ENCODE measurements at places on chromosomes 4 and X. TPM values are rescaled to one million over a fixed set of nuclear protein-coding genes. Genes with fewer than 3 reads are reported as not detected.

Gene EVC
- 134 TPM for total RNA-seq

Gene EFHC2
- 4.5 TPM for total RNA-seq

Gene ATOH1
- total RNA-seq, result not detected

Gene CT47B1
- not detected for total RNA-seq

Gene CT55
- total RNA-seq, result not detected

Gene ARAF
- total RNA-seq, result 41.0 TPM

Gene NDST4
- total RNA-seq, result 0.20 TPM

Gene FAM47A
- total RNA-seq, result not detected

Gene RELL1
- total RNA-seq, result 78.0 TPM

Gene MAGEC3
- total RNA-seq, result not detected

Gene TGIF2LX
- not detected for total RNA-seq

Gene HELQ
- total RNA-seq, result 22.5 TPM

Gene MEPE
- total RNA-seq, result not detected

Gene SPINK2
- not detected for total RNA-seq

Gene APLN
- total RNA-seq, result 0.60 TPM

Gene ADH7
- not detected for total RNA-seq

Gene SRD5A3
- total RNA-seq, result 12.1 TPM

Gene GDPD2
- not detected for total RNA-seq

Gene USP51
- total RNA-seq, result 3.3 TPM

DNA sequence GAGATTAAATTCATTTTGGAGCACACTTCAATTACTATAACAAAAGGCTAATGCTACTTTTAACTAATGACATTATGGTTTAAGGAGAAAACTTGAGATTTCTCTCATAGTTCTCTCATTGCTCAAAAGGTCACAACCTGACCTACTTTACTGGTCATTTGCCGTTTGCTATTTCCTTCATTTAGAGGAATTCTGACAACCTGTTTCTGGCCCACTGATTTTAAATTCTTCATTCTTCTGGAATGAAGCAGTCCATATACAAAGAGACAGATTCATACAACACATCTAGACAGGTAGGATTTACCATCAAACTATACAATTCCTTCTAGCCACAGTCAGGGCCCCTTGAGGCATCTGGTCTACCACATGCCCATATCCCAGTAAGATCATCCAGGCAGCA, 14.2 kb downstream of the RNF150 start:
- DNase-seq, result no peak

- no peak for DNase-seq
These were observed 67.5 kb downstream of the TBL1X start for GRCh38 chrX:9532349-9532748.

GRCh38 chr4:86586626-86587380, 7.3 kb upstream of the PTPN13 start:
- DNase-seq, result no peak

DNA sequence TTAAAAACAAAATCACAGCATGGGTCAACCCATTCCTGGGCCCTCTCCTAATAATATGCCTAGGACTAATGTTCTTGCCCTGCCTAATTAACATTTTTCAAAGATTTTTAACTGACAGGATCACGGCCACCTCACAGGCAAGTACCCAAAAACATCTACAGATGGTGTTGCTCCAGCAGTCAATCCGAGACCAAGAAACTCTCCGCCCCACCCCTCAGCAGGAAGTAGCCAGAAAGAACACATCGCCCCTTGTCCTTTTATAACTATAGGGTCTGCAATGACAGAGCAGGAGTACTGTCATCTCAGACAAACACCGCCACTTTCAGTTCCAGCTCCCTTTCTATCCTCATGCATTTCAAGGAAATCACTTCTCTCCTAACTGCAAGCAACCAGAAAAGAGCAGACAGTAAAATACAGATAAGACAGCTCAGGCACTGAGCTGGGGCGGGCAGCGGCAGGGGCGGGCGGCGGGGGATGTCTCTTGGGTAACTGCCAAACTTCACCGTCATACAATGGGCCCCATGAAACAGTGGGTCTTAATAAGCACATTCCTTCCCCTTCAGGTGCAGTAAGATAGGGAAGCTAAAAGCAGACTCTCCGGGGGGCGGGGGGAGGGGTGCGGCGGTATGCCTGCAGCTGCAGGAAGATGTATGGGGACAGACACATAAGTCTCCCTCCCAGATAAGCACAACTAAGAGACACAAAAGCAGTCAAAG, 67.4 kb downstream of the ZNF182 start:
- no peak for DNase-seq

- DNase-seq, result no peak
These were observed 1900.8 kb upstream of the PCDH10 start for GRCh38 chr4:131248314-131248713.

DNA sequence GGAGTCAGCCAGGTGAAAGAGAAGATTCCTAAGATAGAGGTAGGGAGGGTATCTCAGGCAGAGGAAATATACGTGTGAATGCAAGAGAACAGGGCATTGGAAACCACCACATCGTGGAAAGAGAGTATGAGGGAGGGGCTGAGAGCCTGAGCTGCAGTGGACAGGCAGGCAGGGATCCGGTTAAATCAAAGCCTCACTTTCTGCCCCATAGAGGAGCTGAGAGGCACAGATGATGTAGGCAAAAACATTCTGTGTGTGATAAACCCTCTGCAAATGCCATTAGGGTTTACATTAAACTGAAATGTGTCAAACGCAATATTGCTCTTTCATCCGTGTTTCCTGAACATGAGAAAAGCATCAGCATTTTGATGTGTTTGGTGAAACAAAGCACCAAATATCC, 298.1 kb upstream of the TAPT1 start:
- DNase-seq, result no peak

DNA sequence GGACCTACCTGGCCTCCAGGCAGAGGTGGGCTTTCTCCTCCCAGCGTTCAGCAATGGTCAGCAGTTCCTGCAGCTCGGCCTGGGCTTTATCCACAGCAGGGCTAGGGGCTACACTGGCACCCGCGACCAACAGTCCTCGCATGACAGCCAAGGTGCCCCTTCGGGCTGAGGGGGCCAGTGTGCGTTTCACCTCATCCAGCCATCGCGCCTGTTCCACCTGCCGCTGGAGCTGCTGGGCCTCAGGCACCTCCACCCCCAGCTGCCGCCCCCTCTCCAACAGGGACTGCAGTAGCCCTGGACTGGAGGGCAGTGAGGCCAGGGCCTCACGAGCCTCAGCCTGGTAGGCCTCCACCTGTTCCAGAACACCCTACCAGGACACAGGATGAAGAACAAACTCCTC, 28.3 kb downstream of the KDM5C start:
- no peak for DNase-seq

DNA sequence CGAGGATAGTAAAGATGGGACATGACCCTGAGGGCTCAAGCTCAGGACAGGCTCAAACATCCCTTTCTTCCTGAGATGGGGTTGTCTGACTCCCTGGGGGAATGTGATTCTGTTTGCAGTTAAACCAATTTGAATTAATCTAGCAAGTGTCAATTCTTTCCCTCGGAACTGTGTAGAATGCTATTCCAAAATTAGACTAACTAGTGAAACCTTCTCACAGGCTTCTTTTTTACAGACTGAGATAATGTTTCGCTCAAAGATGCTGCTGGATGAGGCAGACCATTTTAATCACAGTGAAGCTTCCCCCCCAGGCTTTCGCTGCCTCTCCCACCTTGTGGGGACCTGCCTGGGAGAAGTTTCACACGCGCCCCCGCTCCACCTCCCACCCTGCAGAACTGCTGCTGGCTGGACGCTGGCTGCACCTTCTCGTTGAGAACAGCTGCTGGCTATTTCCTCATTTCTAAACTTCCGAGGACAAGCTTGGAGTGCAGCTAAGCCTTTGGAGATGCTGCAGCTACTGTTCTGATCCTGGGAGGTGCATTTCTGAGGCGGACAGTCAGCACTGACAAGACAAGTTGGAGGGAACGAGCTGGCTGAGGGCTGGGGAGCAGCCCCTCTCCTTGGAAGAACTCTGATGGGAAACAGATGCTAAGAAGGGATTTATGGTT, 297.8 kb downstream of the RAPGEF2 start:
- no peak for DNase-seq

GRCh38 chr4:1008840-1009541, 2.4 kb upstream of the FGFRL1 start:
- DNase-seq, result no peak

- no peak for DNase-seq
These were observed 39.9 kb upstream of the PCDH19 start for GRCh38 chrX:100449696-100450608.

- DNase-seq, result no peak
These were observed 81.9 kb upstream of the QRFPR start for GRCh38 chr4:121462660-121463261.

DNA sequence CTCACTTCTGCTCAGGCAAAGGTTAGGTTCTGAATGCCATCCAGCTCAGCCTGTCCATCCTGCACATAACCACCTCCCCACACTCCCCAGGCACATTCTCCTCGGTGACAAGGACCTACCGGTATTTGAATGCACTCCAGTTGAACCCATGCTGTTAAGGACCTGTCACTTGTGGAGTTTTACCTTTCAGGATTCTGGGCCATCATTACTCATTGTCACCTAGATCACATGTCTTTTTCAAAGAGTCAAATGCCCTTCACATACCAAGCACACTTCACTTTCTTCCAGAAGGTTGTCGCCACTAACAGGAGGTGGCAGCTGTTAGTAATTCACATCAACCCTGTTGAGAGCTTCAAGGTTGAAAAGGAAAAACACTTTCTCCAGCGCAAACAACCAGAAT, 218.3 kb downstream of the SOWAHB start:
- no peak for DNase-seq

GRCh38 chrX:2583194-2584162, 82.7 kb upstream of the DHRSX start:
- DNase-seq, result no peak

DNA sequence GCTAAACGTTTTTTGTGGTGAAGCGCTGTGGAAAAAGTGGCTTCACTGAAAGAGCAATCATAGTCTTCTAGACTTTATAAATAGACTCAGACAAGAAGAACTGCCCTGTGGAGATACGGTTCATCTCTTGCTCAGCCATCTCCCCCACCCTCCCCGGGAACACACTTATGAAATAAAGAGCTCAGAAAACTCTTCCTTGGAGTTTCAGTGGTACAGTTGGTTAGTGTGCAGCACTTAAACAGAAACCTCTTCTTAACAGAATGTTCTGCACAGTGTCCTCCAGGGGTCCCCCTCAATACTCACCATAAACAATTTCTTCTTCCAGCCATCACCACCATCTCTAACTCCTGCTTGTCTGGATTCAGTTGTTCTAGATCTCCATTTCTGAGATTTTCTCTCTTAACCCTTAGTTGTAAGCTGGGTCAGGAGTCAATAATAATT, 313.0 kb downstream of the ARHGAP10 start:
- DNase-seq, result no peak

GRCh38 chrX:136586386-136586785, 54.4 kb downstream of the VGLL1 start:
- DNase-seq, result no peak

GRCh38 chrX:111881715-111882114, 5.7 kb downstream of the TRPC5OS start:
- DNase-seq, result no peak

GRCh38 chrX:48532161-48532560, 7.4 kb upstream of the TBC1D25 start:
- DNase-seq, result no peak

- DNase-seq, result no peak
These were observed 4.4 kb downstream of the GSPT2 start for GRCh38 chrX:51747671-51748070.

DNA sequence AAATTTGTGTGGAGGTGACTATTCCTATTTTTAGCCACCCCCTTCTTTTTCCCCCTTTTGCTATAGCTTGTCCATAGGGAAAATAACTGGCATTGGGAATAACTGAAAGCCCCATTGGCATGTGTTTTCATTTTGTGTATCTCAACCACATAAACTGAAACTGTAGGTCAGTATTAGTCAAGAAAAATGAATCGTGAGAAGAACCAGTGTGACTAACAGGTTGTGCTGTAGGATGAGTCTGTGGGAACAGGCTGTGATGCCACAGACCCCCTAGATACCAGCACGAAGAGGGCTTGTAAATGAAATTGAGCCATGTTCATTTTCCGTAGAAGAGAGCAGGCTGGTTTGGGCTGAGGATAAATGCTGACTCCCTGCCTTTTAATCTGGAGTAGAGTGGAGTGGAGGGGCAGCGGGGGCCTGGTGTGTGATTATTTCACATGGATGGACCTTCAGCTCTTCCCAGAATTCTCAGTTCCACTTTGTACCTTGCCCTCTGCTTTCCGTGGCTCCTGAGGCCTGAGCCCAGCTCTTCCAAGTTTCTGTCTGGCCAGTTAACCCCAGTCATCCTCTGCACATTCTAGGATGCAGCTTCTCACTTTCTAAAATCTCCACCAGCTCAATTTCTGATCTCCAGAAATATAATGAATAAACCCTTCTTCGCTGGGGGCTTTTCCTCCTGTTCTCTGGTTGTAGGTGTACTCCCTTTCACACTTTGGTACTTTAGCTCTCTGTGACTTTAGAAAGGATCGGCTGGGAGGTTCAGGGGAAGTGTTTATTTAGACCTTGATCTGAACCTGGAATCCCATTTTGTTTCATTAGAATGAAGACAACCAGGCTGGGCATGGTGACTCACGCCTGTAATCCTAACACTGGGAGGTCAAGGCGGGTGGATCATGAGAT, 37.3 kb downstream of the DCUN1D4 start:
- DNase-seq, result no peak

DNA sequence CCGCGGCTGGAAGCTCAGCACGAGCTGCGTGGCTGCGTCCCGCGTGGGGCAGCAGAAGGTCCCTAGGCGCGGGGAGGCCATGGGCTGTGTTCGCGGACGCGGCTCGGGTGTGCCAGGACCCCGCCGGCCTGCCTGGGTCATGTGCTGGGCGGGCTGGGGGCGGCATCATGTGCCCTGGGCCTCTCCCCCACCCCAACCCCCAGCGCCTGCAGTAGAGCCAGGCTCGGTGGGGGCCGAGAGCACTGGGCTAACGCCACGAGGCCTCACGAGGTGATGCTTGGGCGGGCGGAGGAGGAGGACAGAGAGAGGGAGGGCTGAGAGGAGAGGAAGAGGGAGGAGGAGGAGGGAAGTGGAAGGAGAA, at the start of gene GPR143:
Gene GPR143 (minus strand): TSS at position 111 of the 361 bp plus-strand sequence. CDS start 30 bp downstream, at position 81.
- no peak for DNase-seq

DNA sequence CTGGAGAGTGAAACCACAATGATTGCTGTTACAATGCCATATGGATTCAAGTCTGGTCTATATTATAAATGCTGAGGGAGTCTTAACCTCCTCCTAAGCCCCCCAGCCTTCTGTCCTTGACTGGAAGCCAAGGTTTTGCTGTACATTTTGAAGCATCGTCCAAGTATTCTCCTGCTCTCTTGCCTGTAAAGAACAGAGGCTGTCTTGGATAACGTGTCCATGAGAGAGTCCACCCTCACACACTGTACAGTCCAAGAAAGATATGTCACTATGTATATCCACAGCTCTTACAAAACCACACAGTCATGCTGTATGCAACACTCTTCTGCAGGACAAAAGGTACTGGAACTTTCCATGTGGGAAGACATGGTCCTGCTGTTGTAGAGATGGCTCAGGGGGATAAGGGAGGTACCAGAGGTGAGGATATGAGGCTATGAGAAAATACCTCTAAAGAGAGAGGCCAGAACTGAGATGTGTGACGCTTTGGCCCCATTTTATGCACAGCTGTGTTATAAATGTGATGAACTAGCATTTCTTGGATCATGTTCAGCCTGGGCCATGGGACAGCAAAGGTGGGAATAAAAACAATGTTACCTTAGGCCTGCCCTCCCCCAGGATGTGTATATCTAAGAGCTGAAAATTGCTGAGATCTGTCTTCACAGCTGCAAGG, 678.6 kb downstream of the IQCM start:
- DNase-seq, result no peak

- DNase-seq, result no peak
These were observed 146.7 kb downstream of the TET2 start for GRCh38 chr4:105293360-105293759.
